ENCODE measurements at places on chromosomes 12 and 14. TPM values are rescaled to one million over a fixed set of nuclear protein-coding genes. Genes with fewer than 3 reads are reported as not detected.

MAP3K9 gene
- total RNA-seq: 14.3 TPM

RDH16 gene
- total RNA-seq: 0.49 TPM

SLC15A4 gene
- 19.9 TPM for total RNA-seq

NFE2 gene
- 0.98 TPM for total RNA-seq

CELA1 gene
- total RNA-seq: not detected

OR11G2 gene
- not detected for total RNA-seq

INSM2 gene
- total RNA-seq: 0.25 TPM

COCH gene
- total RNA-seq: 43.5 TPM

POTEM gene
- total RNA-seq: not detected

SERPINA12 gene
- total RNA-seq: not detected

Data from temporal lobe (tissue), 4 donors.